ENCODE measurements at places on chromosomes 11 and 22.

GRCh38 chr11:61384271-61385242, 7.8 kb upstream of the TMEM216 start:
- DNase-seq = no peak

DNA sequence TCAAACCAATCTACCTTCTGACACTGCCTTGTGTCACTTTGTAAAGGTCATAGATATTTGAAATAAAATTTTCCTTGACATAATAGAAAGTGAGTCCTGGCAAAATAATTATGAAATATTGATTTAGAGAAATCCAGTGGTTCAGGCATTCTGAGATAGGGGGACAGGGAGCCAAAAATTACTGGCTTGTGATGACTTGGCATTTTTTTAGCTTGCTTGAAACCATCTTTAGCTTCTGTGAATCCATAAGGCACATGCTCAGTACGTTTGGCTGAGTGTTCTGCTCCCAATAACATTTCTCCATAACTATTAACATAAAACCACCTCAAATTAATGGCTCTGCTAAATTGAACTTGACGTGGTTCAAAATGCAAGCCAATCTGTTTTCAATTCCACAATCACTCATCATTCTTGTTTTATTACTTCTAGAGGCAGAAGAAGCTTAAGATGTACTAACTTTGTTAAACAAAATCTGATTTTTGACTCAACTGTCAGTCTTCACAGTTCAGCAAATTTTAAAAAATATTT, 209.0 kb downstream of the LRRC4C start:
- DNase-seq = no peak

- peak; percentile 83 for DNase-seq
Measured at GRCh38 chr22:50190182-50190940, 4.6 kb downstream of the TRABD start.

DNA sequence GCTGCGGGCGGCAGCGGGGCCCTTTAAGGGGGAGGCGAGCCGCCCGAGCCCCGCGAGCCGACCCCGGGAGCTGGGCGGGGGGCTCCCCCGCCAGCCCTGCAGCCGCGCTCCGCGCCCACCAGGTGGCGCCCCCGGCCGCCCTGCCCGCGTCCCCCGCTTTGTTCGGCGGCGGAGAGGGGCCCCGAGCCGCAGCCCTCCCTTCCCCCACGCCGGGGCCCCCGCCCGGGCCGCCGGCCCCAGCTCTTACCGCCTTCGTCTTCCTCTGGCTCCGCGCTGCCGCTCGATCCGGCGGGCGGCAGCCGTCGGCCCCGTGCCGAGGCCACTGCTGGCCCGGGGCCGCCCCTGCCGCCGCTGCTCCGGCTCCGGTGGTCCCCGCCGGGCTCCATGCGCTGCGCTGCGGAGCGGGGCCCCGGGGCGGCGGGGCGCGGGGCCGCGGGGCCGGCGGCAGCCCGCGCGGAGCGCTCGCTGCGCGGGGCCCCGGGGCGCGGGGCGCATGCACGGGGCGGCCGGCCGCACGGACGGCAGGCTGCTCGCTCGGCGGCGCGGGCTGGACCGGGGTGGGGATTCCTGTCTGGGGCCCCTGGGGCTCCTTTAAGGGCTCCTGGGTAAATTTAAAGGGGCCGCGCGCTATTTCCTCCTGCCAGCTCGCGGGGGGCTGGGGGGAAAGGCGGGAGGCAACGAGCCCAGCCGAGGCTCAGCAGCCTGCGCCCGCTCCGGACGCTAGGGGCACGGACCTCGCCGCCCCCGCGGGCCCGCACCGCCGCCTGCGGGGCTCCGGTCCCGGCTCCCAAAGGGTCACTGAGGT, at the start of gene ZFTA:
ZFTA (minus strand) TSS at position 539 of the 805 bp plus-strand sequence; CDS start at position 386, 153 bp downstream.
- DNase-seq = peak; percentile 49

DNA sequence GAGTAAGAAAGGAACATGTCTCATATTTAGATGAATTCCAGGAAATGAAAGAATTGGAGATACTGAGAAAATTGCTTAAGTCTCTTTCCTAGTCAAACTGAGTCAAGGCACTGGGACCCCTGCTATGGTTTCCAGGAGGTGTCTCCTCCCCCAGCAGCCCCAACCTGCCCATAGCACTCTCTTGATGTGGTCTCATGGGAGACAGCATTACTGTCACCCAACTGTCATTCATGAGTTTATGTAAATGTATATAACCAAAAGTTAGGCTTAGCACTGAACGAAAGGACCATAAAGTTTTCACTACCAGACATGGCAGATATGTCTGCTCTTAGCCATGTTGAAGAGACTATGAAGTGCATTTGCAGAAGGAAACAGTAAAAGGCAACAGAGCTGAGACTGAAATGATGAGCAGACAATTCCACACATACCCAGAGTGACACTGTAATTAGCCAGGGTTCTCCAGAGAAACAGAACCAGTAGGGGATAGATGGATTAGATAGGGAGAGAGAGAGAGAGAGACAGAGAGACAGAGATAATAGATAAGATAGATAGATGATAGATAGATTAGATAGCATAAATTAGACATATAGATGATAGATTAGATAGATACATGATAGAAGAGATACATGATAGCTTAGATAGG, 328.1 kb downstream of the BRD1 start:
- DNase-seq = no peak

GRCh38 chr11:120769906-120770305, 254.0 kb upstream of the TBCEL start:
- no peak for DNase-seq

DNA sequence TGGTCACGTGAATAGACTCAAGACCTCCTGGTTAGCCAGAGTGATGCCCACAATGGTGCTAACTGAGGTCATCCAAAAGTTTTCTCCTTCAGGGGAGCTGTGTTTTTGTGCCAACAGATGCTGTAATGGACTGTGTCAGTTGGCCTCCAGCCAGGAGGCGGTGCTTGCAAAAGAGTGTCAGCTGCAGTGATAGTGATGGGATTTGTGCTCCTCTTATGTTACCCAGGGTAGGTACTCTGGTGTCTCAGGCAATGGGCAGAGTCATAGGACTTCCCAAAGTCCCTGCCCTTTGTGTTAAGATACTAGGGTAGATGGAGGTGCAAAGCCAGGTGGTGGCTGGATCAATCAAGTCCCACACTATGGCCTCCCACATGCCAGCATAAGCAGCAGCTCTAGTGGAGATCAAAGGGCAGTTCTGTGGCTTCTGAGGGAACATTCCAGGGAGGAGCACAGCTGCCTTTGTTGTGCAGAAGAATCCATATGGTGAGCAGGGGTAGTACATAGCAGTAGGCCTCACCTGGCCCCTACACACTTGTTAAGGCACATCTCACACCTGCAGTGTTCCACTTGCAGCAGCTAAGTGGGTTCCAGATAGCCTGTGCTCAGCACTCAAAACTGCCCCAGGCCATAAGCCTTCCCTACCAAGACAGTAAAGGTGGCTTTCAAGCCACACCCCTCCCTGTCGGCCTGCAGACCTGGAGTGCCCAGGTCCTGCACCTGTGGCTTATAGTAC, 9.4 kb upstream of the FANCF start:
- DNase-seq = no peak

DNA sequence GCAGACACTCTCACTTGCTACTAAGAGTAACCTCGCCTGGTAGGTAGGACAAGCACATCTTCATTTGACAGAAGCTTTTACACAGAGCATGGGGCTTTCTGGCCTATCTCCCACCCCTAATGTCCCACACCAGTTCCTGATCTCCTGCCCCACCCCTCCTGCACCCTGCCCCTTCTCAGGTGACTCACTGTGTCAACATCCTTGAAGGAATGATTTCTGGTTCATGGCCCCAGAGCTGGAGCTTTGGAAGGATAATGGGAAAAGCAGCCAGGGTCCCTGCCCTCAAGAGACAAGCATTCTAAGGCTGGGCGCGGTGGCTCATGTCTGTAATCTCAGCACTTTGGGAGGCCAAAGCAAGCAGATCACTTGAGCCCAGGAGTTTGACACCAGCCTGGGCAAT, 47.2 kb downstream of the LRFN4 start:
- no peak for DNase-seq

GRCh38 chr11:2312232-2313042, 10.6 kb downstream of the TSPAN32 start:
- DNase-seq = no peak

DNA sequence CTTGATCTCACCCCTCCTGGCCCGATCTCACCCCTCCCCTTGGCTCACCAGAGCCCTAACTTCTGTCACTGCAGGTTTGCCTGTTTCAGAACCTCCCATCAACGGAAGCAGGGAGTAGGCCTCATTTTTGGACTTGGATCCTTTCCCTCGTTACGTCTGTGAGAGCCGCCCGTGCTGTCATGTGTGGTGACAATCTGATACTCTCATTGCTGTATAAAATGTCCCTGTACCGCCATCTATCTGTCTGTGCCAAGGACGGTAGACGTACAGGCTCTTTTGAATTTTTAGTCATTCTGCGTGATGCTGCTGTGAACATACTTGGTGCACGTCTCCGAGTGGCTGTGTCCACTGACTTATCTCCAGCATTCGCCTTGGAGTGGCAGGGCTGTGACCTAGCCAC, 1163.1 kb downstream of the BRD1 start:
- no peak for DNase-seq

GRCh38 chr22:16954060-16954403, 54.0 kb downstream of the GAB4 start:
- no peak for DNase-seq

DNA sequence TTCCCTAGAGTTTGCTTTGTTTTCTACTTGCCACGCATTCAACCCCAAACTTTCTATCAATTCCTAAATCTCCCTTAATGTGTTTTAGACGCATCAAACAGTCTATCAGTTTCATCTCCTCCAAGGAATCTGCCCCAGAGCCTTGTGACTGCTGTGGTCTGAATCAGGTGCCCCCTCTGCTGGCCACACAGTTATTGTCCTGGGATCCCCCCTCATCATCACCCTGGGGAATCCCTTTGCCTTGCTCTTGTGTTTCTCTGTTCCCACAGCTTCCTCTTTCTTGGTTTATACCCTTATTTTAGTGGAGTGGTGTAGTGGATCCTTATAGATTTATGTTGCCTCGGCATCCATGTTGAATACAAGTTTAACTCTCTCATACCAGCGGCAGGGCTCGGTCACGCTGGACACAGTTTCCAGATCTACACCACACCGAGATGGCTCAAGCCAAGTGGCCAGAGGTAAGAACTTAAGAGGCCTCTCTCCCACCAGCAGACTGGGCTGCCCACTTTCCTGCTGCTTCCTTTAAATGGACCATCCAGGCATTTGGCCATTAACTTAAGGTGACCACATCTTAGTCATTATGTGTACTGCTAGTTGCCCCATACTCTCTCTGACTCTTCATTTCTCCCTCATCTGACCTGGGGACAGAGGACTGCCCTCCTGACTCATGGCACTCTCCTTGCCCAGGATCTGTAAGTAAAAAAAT, 8.2 kb downstream of the UPB1 start:
- DNase-seq = peak; percentile 87

GRCh38 chr22:23622634-23623033, 9.5 kb downstream of the DRICH1 start:
- no peak for DNase-seq

- DNase-seq = no peak
Measured at GRCh38 chr22:35905894-35906293, 122.7 kb downstream of the RBFOX2 start.

DNA sequence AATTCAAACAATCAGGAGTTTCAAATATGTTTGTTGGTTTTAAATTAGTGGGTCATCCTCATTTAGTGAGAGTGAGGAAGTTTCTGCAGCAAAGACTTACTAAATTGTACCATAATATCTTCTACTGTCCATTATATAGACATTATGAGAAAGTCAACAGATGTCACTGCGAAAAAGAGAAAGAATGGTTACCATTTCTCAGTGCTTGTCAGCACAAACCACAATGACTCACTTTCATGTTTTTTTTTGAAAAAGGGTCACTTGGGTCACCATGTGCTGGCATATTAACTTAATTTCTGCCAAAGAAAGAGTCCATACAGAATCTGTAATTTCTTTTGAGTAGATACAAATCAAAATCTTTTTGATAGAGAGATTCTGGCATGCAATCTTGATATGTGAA, 924.6 kb upstream of the FAT3 start:
- no peak for DNase-seq

DNA sequence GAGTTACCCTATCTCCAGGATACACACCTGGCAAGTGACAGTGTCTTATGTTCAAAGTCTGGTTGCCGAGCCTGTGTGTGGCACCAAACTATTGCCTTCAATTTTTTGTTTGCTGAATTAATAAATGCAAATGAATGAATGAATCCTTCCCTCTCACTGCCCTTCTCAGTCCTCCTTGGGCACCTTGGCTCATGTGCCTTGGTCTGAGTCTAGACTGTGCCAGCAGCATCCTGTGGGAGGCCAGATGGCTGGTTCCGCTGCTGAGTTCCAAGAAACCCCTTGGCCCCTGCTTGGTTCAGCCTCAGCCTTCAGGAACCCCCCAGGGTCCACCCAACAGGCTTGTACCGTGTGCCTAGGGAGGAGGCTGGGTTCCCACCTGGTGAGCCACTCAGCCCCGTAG, 31.0 kb downstream of the TOB2 start:
- no peak for DNase-seq

DNA sequence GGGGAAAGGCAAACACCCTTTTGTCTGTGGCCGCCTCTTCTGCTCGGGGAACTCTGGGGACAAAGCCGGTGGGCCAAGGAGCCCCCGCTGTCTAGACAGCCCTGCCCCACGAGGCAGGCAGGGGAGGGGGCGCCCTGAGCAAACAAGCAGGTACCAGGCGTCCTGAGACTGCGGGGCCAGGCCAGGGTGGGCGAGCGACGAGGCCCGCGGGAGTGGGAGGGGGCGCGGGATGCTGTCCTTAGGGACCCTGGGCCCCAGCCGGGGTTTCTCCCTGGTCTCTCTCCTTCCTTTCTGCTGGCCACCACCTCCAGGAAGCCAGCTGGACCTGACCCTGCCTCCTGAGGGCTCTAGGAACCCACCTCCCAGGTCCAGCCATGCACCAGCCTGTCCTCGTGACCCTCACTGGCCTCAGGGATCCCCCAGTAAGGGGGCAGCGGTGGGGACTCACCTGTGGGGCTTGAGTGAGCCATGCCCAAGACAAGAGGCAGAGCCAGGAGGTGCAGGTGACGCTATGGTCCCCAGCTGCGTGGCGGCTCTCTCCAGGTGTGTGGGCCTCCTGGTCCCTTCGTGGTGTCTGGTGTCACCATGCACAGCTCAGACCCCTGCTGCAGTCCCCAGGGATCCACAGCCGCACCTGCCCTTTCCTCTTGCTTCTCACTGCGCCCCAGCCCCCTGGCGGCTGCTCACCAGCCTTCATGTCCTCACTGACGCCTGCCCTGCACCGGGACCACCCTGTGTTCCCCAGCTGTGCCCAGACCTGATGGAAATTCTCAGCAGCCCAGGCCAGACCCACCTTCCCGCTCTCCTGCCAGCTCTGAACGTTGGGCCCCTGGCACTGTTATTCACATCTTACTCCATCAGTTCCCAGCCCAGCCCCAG, 26.5 kb upstream of the MUC5AC start:
- no peak for DNase-seq

DNA sequence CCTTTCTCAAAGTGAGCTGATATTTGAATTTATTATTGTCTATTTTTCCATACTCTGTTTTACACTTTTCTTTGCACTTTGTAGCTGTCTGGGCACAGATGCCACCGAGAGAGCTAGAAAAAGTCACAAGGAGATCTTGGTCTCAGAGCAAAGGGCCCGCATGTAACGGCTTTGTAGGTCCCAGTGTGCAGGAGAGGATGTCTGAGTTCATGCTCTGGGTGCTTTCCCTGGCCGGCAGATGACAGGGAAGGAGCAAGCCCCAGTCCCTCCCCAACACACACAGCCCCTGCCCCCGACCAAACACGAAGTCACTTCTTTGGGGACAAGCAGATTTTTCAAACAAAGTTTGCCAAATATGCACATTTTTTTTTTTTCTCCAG, 55.8 kb downstream of the SMIM38 start:
- DNase-seq = peak; percentile 32
